ENCODE measurements at places on chromosomes 2 and 18.

DNA sequence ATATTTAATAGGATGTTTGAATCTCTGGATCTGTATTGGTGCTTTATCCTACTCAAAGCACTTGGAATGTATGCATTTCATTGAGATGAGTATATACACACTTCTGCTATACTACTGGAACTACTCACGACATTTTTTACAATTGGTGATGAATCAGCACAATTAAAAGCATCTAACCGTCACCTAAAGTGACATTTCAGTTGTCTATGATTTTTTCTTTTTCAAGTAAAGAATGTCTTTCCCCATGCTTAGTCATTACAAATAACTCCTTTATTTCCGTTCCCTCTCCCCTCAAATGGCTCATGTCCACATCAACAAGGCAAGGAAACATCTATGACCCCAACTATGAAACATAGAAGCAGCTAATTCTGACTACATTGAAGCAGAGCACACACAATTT, 77.3 kb downstream of the CLIP4 start:
- DNase-seq: no peak

DNA sequence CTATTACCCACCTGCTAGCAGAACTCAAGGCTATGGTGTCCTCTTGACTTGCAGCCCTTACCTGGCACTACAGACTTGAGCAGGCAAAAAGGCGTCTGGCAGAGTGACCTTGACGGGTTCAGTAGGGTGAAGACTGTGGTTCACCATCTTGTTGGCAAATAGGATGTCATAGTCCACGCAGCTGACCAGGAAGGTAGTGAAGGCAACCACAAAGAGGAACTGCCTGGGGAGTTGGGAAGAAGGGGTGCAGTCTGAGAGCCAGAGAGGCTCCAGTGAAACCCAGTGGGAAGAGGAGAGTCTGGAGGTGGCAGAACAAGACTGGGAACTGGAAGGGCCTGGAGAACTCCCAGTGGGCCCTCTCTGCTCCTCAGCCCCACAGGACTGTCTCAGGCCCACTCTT, 4.1 kb downstream of the ATG9A start:
- DNase-seq: no peak

- DNase-seq: no peak
Measured at GRCh38 chr2:231207734-231208133, 9.3 kb downstream of the ARMC9 start.

DNA sequence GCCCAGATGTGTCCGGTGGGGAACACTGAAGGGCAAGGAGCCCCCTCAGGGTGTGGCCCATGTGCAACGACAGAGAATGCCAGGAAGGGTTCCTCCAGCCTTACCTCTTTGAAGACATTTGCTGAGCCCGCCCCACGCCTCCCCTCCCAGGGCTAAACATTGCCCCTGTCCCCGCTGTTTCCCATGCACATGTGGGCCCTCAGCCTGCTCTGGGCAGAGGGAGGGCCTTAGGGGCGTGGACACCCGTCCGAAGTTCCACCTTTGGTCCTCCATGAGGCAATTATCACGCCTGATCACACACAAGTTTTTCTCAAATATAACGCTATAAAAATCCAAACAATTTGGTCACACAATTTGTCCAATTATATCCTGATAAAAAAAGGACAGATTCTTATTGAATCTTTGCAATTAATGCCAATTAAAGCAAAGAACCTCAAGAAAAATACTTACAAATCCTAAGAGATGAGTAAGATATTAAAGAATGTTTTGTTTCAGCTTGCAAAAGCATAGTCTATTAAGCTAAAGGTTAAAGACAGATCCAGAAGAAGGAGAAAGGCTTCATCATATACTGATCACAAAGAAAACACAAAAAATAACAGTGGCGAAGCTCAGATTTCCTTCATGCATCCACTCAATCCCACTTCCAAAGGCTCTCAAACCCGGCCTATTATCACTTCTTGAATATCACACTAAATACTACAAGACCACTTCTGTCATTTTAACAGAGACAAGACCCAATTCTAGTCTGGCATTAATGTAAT, 55.2 kb upstream of the LDLRAD4 start:
- DNase-seq: no peak

DNA sequence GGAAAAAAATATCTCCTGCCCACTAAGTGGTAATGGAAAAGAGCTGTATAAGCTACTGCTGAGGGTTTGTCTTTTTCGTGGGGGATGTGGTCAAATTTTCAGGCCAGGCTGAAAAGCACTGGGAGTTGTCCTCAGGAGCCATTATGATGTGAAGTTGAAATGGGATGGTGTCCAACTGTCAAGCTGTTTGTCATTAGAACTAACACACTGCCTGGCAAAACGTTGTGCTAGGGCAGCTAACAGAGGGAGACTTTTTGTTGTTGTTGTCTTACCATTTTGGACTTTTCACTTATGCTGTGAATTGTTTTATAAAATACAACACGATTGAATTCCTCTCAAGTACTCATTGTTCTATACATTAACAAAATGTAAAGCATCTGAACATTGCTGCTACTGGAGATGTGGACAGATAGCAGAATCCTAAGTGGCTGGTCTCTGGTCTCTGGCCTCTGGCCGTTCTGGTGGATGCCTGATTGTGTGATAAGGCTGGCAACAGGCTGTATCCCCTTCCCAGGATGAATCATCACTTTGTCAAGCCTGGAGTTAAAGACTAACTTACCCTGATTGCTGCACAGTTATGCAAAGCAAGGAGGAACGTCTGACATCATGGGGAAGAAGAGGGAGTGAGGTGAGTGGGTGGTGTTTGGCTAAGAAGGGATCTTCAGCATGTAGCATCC, 2.3 kb downstream of the MYO1B start:
- no peak for DNase-seq
